Effector memory CD8-positive, alpha-beta T cell (primary cell): ENCODE measurements at places on chromosomes 1 and 21.

GRCh38 chr1:153513023-153513422, 22.8 kb downstream of the S100A6 start:
- DNase-seq = no peak

- DNase-seq = no peak
Measured at GRCh38 chr21:43352568-43353281, 74.2 kb downstream of the SIK1 start.

GRCh38 chr1:64631346-64632034, 113.4 kb upstream of the RAVER2 start:
- DNase-seq = no peak

- DNase-seq = no peak
Measured at GRCh38 chr1:2553871-2554620, 2.1 kb upstream of the TNFRSF14 start.

DNA sequence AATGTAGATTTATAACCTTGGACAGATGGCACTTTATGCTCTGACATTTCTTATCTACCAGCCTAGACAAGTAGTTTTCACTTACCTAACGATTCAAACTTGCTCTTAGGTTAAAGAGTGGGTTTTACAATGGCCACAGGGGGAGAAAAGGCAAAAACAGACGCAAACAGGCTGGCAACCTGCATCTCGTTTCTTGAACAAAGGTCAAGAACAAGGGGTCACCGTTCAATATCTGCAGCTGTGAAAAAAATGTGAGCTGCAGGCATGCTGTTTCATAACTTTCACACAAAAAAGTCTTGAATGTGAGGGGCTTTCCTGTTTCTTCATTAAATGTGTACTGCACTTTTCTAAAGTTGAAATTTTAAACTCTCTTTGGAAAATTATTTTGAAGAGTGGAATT, 49.4 kb downstream of the SYDE2 start:
- DNase-seq = no peak

DNA sequence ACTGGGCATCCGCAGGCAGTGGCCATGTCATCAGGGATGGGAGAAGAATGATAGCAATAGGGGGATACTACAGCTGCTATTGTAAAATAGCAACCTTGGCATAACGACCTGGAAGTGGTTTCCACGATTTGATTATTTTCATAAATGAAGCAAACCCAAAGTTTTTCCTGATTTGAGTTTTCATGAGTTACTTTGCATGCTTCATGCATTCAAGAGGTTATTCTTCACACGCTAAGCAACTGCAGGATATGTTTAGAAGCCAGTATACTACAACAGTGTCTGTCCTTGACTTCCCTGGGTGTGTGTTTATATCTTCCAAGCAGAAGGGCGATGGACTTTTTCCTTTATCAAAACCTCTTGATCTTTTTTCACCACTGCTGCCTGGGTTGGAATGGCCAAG, 281.1 kb upstream of the DUSP10 start:
- no peak for DNase-seq

DNA sequence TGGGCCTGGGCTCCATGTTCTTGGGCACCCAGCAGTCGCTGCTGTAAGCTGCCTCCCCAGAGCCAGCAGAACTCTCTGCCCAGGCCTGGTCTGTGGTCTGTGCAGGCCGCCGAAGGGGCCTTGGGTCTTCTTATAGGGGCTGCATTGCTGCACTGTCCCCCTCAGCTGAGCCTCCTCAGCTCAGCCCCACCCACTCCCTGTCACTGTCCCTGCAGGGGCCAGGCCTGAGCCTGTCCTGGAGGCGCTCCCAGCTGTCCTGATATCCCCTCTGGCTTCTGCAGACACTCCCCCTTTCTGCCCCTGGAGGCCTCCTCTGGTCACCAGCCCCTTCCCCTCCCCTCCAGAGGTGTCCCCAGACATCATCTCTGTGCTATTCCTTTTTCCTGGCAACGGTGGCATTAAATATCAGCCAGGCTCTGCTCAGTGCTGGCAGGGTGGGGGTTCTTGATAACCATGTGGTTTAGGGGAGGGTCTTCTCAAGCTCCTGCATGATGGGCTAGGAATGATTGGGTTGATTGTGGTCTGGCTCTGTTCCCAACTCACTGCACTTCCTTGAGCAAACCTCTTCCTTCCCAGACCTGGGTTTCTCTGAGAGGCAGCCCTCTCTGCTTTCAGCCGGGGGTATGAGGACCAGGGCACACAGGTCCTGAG, 3.7 kb upstream of the FOXO6 start:
- no peak for DNase-seq

- DNase-seq = no peak
Measured at GRCh38 chr1:44994309-44994898, 8.0 kb upstream of the EIF2B3 start.

DNA sequence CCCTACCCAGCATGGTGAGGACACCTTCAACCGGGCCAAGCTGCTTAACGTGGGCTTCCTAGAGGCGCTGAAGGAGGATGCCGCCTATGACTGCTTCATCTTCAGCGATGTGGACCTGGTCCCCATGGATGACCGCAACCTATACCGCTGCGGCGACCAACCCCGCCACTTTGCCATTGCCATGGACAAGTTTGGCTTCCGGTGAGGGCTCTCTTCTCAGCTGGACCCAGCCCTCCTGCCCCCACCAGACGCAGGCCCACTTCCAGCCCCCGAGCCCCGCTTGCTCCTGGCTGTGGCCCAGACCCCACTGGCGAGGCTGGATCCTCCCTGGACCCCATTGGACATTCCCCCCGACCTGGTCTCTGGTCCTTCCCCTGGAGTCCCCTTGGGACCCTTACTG, 5.8 kb downstream of the B4GALT2 start:
- no peak for DNase-seq

DNA sequence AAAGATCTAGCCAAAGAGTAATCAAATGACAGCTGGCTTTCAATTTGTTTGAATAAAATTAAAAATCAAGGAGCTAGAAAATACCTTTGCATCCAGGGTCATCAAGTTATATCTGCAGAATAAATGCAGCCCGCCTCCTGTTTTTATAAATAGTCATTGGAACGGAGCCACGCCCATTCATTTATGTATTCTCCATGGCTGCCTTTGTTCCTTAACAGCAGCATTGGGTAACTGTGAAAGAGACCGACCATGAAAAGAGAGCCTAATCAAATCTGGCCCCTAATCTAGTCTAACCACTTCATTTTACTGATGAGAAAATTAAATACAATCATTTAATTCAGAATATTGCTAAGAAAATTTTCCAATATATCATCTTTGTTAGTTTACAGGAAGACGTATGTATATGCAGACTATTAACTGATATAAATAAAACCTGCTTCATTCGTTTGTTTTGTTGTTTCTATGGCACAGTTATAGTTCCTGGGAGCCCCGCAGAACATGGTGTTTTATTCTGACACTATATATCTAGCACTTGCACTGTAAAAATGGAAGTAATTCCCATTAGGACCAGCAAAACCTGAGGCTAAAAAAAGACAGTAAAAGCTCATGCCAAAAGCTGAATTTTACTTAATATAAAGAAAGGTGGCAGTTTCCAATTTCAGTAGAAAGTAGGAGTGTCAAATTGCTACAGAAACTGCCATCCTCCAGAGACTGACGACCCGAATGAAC, 111.8 kb upstream of the PALMD start:
- no peak for DNase-seq

- DNase-seq = no peak
Measured at GRCh38 chr1:31244326-31244725, 4.6 kb upstream of the NKAIN1 start.

DNA sequence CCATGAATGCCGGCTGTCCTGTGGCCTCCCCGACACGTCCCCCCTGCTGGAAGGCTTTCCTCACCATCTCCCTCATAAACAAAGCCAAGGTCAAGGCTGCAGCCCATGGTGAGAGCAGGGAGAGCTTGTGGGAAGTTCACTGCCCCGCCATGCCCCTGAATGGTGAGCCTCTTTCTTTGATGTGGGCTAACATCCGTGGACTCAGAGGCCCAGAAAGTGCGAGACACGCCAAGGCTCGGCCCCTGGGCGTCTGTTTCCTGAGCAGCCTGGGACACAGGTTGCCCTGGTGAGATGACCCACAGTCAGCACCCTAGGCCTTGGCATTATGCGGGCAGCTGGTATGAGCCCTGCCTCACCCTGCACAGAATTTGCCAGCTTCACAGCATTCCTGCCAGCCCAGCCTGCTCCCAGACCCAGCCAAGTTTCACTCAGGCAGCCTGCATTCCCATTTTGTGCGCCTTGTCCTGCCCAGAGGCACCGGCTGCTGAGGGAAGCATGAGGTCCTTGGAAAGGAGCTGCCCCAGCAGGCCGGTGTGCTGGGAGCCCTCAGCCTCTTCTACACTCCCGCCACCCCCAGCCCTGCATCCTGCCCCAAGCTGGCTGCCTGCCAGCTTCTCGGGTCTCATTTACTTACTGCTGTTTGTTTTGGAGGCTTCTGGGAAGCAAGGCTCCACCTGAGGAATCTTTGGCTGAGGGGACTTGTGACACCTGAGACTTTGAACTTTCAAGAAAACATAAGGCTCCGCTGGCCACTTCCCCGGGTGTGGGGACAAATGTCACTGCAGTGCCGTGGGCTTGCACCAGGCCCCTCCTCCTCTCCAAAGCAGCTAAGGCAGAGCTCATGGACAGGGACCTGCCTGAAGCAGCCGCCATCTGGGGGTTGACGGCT, 31.9 kb downstream of the NEK2 start:
- no peak for DNase-seq

- no peak for DNase-seq
Measured at GRCh38 chr1:86436041-86436440, 12.1 kb downstream of the CLCA2 start.

DNA sequence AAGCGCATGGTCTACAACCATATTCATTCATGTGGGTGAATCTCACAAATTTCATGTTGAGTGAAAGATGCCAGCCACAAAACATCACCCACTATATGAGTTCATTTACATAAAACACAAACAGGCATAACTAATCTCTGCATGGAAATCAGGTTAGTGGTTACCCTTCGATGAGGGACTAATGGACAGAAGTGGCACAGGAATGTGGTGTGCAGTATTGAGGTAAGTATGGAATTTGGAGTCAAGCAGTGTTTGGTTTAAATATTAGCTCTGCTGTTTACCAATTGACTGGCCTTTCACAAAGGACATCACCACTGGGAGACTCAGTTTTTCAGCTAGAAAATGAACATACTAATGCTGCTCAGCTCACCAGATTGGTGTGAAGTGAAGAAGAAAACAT, 24.2 kb downstream of the CCDC185 start:
- no peak for DNase-seq

GRCh38 chr1:78079580-78079979, 33.8 kb downstream of the GIPC2 start:
- no peak for DNase-seq

GRCh38 chr1:231057410-231057809, 17.4 kb upstream of the FAM89A start:
- no peak for DNase-seq

GRCh38 chr21:31203431-31204054, 140.5 kb downstream of the TIAM1 start:
- no peak for DNase-seq

DNA sequence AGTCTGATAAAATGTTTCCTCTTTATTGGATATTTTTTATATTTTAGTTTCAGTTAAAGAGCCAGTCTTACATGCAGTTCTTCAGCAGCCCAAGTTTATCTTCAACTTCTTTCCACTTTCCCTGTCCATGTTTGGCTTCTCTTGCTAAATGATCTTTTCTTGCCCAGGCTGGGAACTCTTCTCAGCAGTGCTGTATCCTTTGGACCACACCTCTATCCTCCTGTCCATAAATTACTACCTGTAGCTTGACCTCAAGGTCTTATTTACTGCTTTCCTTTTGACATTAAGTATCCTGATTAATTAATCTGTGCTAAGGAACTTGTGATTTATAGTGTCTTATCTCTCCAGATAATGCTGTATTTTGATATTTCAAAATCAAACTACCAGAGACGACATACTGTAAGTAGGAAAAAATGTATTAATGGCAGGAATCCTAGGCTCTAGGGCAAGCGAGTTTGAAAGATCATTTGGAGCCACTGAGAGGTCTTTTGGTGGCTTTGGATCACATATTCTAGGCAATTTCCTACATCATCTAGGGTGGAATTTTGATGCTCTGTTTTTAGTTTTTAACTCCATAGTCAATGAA, 20.5 kb upstream of the PDC start:
- DNase-seq = no peak

GRCh38 chr1:37919277-37919676, 27.6 kb downstream of the INPP5B start:
- no peak for DNase-seq

- DNase-seq = no peak
Measured at GRCh38 chr1:243848165-243848857, 1.7 kb downstream of the AKT3 start.

DNA sequence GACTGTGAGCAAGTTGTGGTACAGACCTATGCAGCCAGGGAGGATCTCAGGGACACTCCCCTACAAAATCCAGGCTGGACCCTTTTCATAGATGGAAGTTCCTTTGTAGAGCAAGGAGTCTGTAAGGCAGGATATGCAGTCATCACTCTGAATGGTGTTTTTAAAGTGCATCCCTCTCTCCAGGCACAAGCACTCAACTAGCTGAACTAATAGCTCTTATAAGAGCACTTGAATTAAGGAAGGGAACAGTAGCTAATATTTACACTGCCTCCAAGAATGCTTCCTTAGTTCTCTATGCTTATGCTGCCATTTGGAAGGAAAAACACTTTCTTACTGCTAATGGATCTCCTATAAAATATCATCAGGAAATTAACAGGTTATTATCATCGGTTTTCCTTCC, 27.0 kb upstream of the SMYD3 start:
- DNase-seq = no peak

DNA sequence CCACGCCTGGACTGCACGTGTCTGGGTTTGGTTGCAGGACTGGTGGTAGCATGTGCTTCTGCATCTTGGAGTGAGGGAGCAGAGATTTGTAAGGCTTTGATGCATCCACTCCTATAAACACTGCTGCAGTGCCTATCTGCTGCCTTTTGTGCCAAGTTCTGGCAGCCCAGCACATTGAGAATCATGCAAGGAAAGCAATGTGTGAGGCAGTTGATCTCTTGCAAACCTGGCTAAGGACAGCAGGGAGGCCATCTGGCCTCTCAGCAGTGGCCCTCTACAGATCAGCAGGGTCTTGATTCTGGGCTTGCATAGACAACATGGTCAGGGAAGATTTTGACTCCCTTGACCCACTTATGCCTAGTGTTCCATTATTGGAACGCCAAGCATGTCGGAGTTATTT, 81.2 kb upstream of the COA6 start:
- no peak for DNase-seq

GRCh38 chr1:12138196-12139168, 28.3 kb upstream of the TNFRSF1B start:
- DNase-seq = no peak

DNA sequence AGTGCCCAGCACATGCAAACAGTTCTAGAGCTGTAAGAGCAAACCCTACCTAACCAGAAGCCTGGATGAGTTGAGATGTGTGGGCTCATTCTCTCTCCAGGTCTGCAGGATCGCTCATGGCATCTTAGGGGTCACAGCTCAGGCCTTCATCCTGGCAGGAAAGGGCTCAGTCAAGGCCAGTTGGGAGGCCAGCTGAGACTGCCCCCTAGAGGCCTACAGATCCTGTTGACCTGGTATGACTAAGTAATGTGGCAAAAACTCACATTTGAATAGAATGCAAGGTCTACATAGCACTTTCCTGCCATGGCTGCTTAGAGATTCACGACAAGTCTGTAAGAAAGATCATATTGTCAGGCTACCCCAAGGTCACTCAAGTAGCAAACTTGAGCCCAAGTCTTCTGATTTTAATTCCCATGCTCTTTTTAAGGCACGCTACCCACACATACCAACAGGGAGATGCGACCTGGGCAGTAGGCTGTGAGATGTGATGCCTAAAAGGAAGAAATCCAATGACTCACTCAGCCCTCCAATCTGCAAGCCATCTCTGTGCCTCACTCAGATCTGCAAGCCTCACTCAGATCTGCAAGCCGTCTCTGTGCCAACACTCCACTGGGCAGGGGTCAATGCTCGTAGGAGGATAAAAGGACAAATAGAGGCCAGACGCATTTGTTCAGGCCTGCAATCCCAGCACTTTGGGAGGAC, 5.1 kb upstream of the CAPN8 start:
- DNase-seq = no peak
